ENCODE measurements at places on chromosomes 2 and 18.

DNA sequence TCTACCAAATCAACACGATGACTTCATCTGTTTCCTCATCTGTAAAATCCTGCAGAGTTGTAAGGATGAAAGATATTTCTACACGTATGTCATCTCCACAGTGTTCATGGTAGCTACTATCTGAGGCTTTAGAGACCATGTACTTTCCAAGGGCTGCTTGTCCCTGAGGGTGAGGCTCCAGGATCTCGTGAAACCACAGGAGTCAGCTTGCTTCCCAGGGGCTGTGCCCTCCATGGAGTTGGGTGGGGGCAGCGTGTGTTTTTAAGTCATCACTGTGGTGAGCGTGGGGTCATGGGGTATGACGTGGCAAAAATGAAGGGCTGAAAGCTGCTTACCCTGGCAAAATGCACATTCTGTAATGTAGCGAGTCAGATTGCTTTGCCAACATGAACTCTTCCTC is 81.6 kb downstream of the ASAP2 start:
- peak; percentile 69 for DNase-seq

GRCh38 chr2:54859997-54860701 is 136.7 kb downstream of the EML6 start:
- peak; percentile 36 for DNase-seq

DNA sequence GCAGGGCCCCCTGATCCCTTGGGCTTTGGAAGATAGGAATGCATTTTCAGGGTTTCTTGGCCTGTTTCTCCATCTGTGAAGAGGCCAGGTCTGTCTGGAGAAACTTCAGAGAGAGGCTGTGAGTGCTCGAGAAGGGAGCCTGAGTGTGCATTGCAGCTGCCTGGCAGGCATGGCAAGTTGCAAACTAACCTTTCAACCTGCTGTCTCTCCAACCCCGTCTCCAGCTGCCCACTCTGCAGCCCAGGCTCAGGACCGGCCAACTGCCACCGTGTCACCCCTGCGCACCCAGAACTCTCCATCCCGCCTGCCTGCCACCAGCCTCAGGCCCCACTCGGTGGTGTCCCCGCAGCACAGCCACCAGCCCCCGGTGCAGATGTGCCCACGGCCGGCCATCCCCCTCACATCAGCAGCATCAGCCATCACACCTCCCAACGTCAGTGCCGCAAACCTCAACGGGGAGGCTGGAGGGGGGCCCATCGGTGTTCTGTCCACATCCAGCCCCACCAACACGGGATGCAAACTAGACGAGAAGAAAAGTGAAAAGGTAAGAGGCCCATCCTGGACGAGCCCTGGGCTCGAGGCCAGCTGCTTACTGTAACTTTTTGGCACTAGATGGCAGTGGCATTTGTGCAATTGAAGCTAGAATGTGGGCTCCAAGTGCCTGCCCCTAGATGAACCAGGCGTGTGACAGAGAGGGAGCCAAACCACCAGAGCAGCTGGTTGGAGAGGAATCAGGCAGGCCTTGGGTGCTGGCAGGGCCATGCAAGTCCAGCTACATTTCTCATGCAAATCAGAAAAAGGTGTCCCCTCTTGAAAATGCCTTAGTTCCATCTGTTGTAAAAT is 164.6 kb downstream of the SEPTIN10 start:
- DNase-seq: no peak

GRCh38 chr2:67930156-67930555 is 132.6 kb downstream of the C1D start:
- no peak for DNase-seq

DNA sequence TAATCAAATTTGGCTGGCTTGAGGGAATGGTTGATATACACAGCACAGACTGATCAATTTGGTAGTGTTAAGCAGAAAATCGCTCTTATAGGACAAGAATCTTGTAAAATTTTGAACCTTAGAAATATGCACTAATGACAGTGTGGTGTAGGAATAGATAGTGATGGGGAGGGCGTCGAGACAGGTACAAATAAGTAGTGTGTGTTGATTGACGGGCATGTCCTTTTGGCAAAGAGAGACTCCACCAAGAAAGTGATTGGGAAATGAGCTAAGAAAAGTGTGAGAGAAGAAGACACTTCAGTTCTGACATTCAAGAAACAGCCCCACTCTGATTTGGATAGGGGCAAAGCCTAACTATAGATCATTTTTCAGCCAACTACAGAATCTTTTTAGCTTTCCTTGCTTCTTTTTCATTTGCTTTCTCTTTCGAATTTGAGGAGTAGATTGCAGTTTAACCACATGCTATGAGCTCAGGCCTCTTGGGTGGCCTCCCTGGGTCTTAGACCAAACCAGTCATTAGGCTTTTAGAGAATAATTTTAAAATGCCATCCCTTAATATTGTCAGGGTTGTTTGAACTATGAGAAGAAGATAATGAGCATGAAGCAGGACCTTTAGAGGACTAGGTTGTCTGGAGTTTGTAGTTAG is 127.1 kb downstream of the CERS6 start:
- no peak for DNase-seq

GRCh38 chr2:219249203-219249980 is 3.7 kb upstream of the TUBA4B start:
- peak; percentile 82 for DNase-seq

DNA sequence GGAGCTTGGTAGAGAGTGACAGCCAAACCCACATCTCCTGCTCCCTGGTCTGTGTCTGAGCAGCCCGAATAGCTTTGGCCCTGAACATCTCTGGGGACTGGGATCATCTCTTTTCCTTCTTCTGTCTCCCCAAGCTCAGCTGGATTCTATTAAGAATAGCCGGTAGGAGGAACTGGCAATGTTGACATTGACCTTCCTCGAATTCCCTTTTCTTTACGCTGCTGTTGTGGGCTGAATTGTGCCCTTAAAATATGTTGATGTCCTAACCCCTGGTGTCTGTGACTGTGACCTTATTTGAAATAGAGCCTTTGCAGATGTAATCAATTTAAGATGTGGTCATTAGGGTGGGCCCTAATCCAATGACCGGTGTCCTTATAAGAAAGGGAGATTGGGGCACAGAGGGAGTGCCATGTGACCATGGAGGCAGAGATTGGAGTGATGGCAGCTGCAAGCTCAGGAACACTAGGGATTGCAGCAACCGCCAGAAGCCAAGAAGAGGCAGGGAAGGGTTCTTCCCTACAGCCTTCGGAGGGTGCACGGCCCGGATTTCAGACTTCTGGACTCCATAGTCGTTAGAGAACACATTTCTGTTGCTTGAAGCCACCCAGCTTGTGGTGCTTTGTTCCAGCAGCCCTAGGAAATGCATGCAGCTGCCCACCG is 5.8 kb upstream of the SFTPB start:
- no peak for DNase-seq

GRCh38 chr2:61811821-61812220 is 42.0 kb downstream of the FAM161A start:
- no peak for DNase-seq

DNA sequence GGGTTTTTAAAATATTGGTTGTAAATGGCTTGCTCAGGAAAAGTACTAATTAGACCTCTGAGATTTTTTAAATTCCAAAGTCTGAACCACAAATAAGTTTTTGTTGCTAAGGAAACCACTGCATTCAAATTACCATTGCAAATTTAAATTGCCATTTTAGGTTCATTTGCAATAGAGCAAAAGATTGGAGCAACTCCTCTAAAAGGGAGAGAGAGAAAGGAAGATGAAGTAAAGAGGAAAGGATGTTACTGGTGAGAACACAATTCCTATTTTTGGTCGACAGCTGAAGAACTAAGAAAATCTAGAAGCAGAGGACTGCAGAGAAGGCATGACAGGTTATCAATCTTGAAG is 74.9 kb downstream of the FOXI3 start:
- DNase-seq: no peak

DNA sequence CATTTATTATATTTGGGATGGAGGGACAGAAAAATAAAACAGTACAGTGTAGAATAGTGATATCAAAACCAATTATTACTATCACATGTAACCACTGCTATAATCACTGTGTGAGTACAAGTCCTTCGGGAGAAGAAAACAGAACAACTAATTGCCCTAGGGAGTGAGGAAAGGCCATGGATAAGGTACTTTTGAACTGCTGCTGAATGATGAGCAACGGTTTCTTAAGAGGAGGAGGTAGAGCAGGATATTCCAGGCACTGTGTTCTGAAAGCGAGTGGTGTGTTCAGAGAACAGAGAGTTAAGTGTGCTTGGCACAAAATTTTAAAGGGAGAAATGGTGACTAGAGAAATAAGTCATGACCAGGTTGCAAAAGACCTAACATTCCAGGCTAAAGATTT is 134.2 kb downstream of the CALCRL start:
- no peak for DNase-seq

GRCh38 chr18:5995626-5996025 is 100.3 kb upstream of the TMEM200C start:
- no peak for DNase-seq

DNA sequence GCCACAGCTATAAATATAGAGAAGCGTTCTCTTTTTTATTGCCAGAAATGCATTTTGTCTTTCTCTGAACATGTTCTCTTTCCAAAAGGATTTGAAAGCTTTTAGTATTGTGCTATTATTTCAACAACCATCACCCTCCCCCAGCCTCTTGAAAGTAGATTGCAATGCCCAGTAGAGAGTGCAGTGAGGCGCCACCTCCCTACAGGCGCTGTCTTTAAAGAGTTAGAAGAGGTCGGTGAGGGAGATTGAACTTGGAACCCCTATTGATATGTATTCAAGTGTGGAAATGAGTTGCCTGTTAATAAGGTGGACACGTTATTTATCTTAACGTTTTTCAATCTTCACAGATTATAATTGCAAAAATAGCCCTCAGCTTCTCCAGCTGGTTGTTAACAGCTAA is 360.3 kb downstream of the LRP1B start:
- DNase-seq: no peak

DNA sequence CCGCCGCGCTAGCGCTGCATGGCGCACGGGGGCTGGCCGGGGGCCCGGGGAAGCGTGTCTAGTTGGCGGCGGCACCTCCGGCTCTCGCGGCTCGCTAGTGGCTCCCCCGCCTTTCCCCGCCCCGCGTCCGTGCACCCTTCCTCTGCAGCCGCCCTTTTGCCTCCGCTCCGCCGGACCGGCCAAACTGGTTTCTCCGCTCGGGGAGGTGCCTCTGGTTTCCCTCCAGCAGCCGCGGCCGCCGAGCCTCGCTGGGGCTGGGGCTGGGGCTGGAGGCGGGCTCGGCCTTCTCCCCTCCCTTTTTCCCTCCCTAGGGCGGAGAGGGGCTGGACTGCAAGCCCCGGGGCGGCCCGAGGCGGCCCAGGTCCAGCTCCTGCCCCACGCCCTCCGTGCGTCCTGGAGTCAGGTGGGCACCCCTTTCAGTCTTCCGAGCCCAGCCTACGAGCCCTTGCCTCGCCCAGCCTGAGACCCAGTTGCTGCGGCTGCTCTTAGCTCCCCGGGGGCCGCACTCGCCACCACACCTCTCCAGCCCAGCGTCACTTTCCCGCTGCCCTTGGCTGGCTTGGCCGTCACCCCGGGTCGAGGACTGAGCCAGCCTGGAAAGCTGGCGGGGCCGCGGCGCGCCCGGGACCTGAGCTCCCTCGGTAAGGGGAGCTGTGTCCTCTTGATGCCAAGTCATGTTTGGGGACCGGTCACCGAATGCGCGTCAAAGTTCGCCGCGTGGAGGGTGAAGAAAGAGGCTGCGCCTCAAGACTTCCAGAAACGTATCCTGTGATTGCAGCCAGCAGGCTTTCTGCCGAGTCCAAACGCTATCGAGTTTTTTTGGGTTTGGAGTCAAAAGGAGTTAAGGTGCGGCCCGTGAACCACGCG is at the start of gene ATP8B1:
ATP8B1 (minus strand) TSS at position 213 of the 867 bp plus-strand sequence. CDS start 71,508 bp downstream, outside the sequence.
- no peak for DNase-seq

- DNase-seq: no peak
These were observed 6.9 kb downstream of the ZNF516 start for GRCh38 chr18:76488190-76488589.

DNA sequence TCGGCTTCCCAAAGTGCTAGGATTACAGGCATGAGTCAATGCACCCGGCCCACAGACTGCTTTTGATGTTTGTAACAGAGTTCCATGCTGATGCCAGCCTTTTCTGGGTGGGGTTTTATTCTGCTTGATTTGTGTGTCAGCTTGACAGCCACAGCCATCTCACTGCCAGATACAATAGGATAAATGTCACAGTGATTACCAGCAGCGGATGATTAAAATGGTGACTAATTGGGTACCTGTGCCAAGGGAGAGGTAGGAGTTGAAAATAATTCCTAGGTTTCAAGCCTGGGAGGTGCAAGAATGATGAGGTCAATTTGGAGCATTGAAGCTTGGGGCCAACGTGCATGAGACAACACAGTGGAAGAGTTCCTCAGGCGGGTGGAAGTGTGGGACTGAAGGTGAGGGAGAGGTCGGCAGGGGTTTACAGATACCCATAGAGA is 39.4 kb downstream of the SH2D6 start:
- DNase-seq: no peak

DNA sequence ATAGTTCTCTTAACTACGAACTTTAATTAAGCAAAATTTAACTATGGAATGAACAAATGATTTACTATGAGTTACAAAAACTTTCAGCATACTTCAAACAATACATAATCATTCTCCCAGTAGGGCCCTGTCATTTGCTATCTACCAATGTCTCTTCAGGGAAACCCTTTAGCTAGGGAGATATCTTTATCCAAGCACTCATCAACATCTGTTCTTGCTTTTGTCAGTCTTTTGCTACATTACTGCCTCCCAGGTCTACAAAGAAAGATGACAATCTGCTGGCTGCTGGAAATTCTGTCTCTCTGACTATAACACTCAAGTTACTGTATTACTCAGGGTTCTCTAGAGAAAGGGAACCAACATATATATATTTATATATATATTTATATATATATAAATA is 1626.3 kb upstream of the CELF4 start:
- no peak for DNase-seq

GRCh38 chr18:45658756-45659155 is 43.5 kb downstream of the SLC14A2 start:
- DNase-seq: no peak

DNA sequence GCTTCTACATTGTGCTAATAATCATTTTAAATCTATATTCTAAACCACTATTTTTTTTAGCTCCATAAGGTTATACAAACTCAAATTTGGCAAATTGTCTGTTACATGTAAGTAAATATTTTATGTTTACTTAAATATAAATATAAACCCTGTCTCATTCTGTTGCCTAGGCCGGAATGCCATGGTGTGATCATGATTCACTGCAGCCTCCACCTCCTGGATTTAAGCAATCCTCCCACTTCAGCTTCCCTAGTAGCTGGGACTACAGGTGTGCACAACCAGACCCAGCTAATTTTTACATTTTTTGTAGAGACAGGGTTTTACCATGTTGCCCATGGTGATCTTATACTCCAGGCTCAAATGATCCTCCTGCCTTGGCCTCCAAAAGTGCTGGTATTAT is 124.7 kb downstream of the MEIS1 start:
- no peak for DNase-seq

- DNase-seq: no peak
These were observed 104.5 kb downstream of the DHRS9 start for GRCh38 chr2:169173876-169174275.

GRCh38 chr2:101190747-101191516 is 39.8 kb upstream of the TBC1D8 start:
- DNase-seq: no peak

- DNase-seq: no peak
These were observed 7.4 kb upstream of the HES6 start for GRCh38 chr2:238247002-238247822.

DNA sequence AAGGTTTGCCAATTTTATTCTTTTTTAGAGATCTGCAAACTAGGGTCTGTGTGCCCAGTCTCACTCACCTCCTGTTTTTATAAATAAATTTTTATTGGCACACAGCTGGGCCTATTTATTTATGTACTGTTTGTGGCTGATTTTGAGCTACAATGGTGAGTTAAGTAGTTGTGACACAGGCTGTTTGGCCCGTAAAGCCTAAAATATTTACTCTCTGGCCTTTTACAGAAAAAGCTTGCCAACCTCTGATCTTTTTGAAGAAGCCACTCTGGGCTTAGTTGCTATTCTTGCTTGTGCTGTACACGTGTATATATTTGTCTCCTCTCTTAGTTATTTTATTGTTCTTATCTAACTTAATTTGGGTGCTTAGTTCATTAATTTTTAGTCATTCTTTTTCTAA is 14.5 kb downstream of the NAB1 start:
- no peak for DNase-seq
